ENCODE measurements at places on chromosomes 12 and 14.

- DNase-seq = no peak
Measured at GRCh38 chr12:42346403-42347002, 20.5 kb downstream of the PPHLN1 start.

- DNase-seq = peak; percentile 27
Measured at GRCh38 chr14:33676135-33676566, 274.7 kb downstream of the EGLN3 start.

GRCh38 chr14:100042286-100042685, 22.9 kb upstream of the EVL start:
- no peak for DNase-seq

DNA sequence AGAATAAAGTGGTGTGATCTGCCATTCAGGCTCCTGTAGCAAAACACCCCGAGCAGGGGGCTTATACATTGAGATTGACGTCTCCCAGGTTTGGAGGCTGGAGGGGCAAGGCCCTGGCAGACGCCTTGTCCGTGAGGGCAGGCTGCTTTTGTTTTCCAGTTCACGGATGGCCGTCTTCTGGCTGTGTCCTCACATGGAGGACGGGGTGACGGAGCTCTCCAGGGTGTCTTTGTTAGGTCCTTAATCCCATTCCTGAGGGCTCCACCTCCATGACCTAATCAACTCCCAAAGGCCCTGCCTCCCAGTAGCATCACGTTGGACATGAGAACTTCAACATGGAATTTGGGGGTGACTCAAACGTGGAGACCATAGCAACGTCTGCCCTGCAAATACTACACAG, 147.7 kb downstream of the KIF26A start:
- DNase-seq = no peak

DNA sequence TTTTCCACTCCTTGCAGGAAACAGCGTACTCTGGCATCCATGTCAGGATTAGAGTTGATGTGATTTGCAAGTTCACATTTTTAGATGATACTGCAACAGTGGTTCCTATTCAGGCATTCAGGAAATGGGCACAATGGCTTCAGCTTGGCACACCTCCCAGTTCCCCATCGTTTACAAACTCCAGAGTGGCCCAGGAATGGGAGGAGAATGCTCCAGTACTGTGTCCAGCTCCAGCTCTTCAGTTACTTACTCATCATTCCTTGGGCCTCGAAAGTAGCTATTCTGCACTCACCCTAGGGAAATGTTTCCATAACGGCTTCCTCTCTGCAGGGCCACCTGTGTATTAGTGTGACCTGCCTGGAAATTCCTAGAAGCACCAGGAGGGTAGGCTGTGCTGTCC, 239.7 kb upstream of the RGS6 start:
- no peak for DNase-seq

DNA sequence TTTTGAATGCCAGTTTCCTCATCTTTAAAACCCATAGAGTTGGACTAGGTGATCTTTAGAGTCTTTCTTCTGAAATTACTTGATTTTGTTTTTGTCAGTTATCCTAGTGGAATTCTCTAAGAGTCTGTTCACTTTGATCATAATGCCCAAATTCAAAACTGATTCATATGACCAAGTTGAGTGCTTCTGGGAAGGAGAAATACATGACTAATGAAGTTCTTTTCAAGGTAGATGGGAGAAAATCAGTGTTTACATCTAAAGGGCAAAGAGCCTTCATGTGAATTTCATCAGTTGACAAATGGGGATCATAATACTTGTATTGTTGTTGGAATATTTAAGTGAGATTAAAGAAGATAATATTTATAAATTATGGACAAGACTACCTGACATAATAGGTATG, 53.2 kb downstream of the ERC1 start:
- peak; percentile 11 for DNase-seq

DNA sequence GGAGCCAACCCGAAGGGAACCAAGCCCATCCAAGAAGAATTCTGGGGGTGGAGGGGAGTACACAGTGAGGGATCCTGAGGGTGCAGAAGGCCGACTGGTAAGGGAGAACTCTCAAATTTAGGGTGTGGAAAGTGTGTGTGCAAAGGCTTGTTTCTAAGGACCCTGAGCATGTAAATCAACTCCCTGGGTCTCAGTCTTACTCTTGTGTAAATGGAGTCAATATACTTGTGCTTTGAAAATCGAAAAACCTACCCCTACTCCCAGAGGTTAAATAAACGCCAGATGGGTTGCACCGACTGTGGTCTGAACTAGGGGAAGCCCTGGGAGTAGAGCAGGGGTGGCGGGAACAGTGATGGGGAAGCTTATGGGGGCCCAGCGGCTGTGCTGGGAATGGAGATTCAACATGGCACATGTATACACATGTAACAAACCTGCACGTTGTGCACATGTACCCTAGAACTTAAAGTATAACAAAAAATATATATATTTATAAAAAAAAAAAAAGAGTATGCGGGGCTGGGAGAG, 6.0 kb downstream of the B4GALNT1 start:
- no peak for DNase-seq

GRCh38 chr14:78683206-78683605, 513.0 kb downstream of the NRXN3 start:
- DNase-seq = no peak

DNA sequence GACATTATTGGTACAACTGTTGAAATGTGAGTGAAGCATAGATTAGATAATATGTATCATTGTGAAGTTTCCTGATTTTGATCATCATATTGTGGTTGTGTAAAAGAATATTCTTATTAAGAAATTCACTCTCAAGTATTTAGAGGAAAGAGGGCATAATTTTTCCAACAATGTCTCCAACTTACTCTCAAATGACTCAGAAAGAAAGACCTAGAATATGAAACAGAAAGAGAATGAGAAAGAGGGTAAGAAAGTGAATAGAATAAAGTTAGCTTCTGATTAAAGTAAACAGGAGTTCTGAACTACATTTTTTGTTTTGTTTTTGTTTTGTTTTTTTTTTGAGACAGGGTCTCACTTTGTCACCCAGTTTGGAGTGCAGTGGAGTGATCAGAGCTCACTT, 123.0 kb downstream of the CPNE8 start:
- no peak for DNase-seq

- DNase-seq = peak; percentile 22
Measured at GRCh38 chr12:88706286-88706685, 126.0 kb upstream of the KITLG start.

DNA sequence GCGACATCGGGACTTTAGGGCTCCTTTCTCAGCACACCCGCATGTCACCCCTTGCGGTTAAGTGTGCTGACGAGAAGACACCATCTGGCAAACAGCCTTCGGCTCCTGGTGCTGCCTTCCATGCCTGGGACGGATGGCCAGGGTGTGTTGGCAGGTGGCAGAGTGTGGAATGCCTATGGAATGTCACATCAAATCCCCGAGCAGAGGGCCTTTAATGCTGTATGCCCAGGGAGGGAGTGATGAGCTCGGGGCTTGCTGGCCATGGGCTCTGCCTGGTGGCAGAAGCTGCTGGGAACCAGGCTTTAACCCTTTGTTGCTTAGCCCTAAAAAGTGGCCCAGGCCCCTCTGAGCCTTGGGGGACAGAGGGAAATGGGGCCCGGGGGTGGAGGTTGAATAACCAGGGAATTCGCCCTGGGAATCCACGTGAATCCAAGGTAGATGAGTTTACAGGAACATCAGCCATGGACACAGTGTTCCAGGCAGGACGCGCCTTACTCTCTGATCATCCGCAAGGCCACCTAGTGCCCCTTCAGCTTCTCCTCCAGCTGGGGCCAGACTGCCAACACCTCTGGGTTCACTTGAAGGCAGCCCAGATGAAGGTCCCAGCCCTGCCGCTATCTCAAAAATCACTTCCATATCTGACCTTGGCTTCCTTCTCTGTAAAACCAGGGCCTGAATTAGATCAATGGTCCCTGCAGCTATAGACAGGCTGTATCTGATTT, 17.4 kb downstream of the FAM181A start:
- no peak for DNase-seq

DNA sequence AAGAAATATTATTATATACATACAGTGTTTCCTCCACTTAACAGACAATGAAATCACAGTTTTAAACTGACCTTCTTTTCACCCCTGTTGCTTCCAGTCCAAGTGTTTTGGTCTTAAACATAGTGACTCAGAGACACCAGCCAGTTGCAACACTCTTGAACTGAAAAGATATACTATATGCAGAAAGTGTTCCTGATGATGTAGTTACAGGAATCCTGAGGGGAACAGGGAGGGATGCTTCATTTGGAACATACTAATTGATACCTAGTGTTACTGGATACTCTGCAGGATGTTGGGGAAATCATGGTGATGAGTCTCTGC, 420.8 kb downstream of the CCDC91 start:
- DNase-seq = peak; percentile 91

GRCh38 chr14:69181491-69181890, 9.8 kb upstream of the EXD2 start:
- DNase-seq = no peak

DNA sequence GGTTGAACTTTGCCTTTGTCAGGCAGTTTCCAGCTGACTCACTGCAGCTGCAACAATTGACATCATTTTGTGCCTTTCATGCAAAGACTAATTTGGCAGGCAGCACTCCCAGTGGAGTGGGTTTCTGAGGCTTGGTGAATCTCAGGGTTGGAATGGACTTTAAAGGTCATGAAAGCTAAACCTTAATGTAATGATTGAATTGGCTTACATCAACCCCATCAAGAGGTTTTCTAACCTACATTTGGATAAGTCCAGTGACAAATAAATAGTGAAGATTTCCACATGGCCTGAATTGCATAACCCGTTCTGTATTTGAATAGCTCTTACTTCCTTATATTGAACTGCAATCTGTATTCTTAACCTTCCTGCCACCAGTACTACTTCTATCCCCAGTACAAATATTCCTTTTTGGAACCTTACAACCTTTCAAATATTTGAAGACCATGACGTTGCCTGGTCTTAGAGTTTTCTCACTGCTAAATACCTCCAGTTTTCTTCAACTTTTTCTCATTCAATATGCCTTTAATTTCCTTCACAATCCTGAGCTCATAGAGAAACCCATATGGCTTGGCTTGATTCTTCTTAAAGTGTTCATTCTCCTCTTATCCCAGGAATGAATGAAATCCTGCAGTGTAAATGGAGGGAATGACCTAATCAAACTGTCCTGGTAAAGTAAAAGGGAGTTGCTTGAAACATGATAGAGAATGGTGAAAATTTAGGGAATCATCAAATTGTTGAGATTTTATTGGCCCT, 168.1 kb upstream of the NOVA1 start:
- DNase-seq = no peak

DNA sequence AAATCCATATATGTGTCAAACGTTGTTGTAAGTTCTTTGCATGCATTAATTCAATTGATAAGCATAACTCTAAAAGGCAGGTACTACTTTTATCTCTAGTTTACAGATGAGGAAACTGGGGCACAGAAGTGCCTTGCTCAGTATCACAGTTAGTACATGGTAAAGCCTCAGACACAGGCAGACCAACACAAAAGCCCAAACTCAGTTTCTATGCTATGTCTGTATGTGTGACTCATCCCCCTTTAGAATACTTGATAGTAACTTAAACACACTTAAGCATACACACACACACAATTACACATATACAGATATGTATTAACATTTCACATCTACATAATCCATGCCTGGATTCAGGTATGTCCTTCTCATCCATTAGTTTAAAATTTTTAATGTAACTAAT, 88.0 kb downstream of the EPS8 start:
- DNase-seq = peak; percentile 52

DNA sequence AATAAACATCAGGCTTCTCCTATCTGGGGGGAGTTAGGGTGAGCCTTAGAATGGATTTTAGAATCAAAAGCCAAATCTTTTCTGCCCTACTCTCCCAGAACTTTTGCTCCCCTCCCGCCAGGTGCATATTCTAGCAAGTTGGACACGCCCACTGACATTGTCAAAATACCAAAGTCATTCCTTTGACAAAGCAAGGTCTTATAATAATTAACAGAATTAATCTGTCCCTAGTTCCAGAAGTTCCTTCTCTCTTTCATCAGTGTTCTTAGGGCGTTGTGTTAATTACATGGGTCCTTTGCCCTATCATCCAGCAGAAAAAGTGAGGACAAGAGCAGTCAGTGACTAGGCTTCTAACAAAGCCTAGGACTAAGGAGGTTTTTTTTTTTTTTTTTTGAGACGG, 2.4 kb downstream of the PRR13 start:
- no peak for DNase-seq

GRCh38 chr12:110532644-110533043, 30.5 kb downstream of the RAD9B start:
- no peak for DNase-seq

- no peak for DNase-seq
Measured at GRCh38 chr14:68585690-68586089, 207.2 kb downstream of the ZFP36L1 start.

DNA sequence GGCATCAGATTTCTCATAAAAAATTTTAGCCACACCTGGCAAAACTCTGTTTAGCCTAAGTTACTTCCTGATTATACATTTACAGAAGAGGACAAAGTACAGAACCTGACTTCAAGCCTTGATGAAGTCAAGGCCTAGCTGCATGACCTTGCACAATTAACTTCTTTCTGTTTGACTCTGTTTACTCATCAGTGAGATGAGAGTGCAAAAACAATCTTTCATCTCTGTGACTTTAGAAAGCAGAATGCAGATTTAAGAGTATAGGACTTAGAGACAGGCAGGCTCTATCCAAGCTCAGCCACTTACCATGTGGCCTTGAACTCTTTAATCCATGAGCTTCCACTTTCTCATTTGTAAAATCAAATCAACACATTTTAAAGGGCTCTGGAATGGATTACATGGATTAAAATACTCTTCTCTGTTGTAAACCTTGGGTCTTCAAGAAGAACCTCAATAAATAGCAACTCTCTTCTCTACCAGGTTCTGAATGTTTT, 1178.9 kb downstream of the FLRT2 start:
- DNase-seq = no peak

DNA sequence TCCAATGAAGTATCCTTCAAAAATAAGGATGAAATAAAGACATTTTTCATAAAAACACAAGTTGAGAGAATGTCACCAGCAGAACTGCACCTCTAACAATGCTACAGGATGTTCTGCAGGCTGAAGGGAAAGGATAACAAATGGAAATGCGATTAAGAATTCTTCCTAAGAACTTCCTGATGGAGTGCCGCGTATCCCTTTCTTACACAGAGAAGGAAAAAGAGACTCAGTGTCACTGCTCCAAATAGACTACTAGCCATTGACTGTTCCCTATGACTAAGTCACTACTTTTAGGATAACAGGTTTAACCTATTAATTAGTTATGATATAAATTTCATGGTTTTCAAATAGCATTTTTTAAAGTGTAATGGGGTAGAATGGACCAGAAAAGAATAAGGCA, 3.2 kb downstream of the ANO2 start:
- no peak for DNase-seq

- DNase-seq = no peak
Measured at GRCh38 chr14:67942080-67942710, 122.6 kb downstream of the RAD51B start.

DNA sequence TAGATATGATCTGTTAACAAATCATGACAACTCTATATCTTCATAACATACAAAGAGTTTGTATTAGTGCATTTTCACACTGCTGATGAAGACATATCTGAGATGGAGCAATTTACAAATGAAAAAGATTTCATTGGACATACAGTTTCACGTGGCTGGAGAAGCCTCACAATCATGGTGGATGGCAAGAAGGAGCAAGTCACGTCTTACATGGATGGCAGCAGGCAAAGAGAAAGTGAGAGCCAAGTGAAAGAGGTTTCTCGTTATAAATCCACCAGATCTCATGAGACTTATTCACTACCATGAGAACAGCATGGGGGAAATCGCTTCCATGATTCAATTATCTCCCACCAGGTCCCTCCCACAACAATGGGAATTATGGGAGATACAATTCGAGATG, 157.6 kb downstream of the DUSP6 start:
- DNase-seq = no peak

GRCh38 chr12:64318605-64319004, 72.0 kb downstream of the C12orf56 start:
- no peak for DNase-seq

All from mammary epithelial cell (primary cell).